T-helper 2 cell treated with Interferon-gamma antibody and Interleukin-4, amounts not matched to agents 100 ng/mL and 5 ng/mL, for 36 hours (primary cell): ENCODE measurements at places on chromosomes 2 and 18. TPM values are rescaled to one million over a fixed set of nuclear protein-coding genes. Genes with fewer than 3 reads are reported as not detected.

The EFR3B gene
- 0.09 TPM in 2 replicates for total RNA-seq

The SIGLEC15 gene
- total RNA-seq = not detected in 2 replicates

The CELF4 gene
- total RNA-seq = not detected in 2 replicates

The CPLX4 gene
- total RNA-seq = not detected in 2 replicates

The IL1R2 gene
- total RNA-seq = not detected in 2 replicates

The MEP1B gene
- total RNA-seq = 0.07 and 0.11 TPM in 2 replicates

The LONRF2 gene
- 0.16 and 0.27 TPM in 2 replicates for total RNA-seq

The RETSAT gene
- total RNA-seq = 25.2 and 25.3 TPM in 2 replicates

The IL37 gene
- not detected in 2 replicates for total RNA-seq

The HOXD10 gene
- not detected in 2 replicates for total RNA-seq

The KIF5C gene
- 12.5 and 12.8 TPM in 2 replicates for total RNA-seq

The SOWAHC gene
- total RNA-seq = 0.32 TPM in 2 replicates

The GBX2 gene
- not detected in 2 replicates for total RNA-seq

The HMSD gene
- total RNA-seq = 1.2 and 3.3 TPM in 2 replicates

The MEX3C gene
- total RNA-seq = 41.3 and 45.7 TPM in 2 replicates

The ERFE gene
- 0.09 and 0.11 TPM in 2 replicates for total RNA-seq

The GNLY gene
- 17.8 and 18.1 TPM in 2 replicates for total RNA-seq

The CAPN14 gene
- total RNA-seq = 0.20 and 0.27 TPM in 2 replicates

The POTEC gene
- total RNA-seq = not detected in 2 replicates

The CRYGD gene
- not detected in 2 replicates for total RNA-seq
